ENCODE measurements at places on chromosomes 12 and 14. TPM values are rescaled to one million over a fixed set of nuclear protein-coding genes. Genes with fewer than 3 reads are reported as not detected.

DNA sequence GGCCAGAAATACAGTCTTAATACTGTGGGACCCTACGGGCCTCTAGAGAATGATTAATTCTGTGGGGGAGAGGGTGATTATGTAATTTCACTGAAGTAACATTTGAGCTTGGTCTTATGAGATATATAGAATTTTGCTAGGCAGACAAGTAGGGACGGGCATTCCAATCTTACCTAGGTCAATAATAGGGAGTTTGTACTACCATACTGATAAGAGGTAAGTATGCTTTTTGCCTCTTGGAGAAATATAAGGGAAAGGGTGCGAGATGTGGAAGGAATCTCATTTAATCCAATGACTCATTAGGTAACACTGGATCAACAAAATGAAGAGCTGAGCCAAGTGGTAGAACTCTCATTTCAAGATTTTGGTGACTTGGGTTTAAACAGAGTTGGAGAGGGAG is 5.2 kb downstream of the RAB5B start:
- no peak overlapping the region for H3K4me3 ChIP-seq
- peaks cover 11% of the 10 kb centered on the region for H3K36me3 ChIP-seq
- H3K4me1 ChIP-seq = peaks cover 25% of the 10 kb centered on the region

GRCh38 chr12:38911611-38912010 is 6.2 kb upstream of the CPNE8 start:
- peaks cover 24% of the 10 kb centered on the region for H3K27me3 ChIP-seq
- H3K36me3 ChIP-seq = no peaks in the 10 kb centered on the region
- H3K4me3 ChIP-seq = no peak overlapping the region
- H3K4me1 ChIP-seq = peaks cover 5% of the 10 kb centered on the region

GRCh38 chr14:100816950-100817901 is 8.7 kb upstream of the MEG3 start:
- DNase-seq = no peak
- no peaks in the 10 kb centered on the region for H3K4me1 ChIP-seq
- no peak overlapping the region for H3K4me3 ChIP-seq
- H3K27ac ChIP-seq = no peak overlapping the region
- peaks cover 21% of the 10 kb centered on the region for H3K27me3 ChIP-seq

- peak overlapping the region; percentile 80 for H3K27ac ChIP-seq
- H3K4me3 ChIP-seq = no peak overlapping the region
- peaks cover 53% of the 10 kb centered on the region for H3K36me3 ChIP-seq
- DNase-seq = no peak
- peaks cover 80% of the 10 kb centered on the region for H3K4me1 ChIP-seq
- no peaks in the 10 kb centered on the region for H3K27me3 ChIP-seq
These were observed 65.8 kb downstream of the PPP2R5C start for GRCh38 chr14:101827286-101827685.

- H3K27me3 ChIP-seq = no peaks in the 10 kb centered on the region
- no peaks in the 10 kb centered on the region for H3K36me3 ChIP-seq
- peak; percentile 74 for DNase-seq
- H3K4me1 ChIP-seq = peaks cover 43% of the 10 kb centered on the region
These were observed 647 bp upstream of the TGFB3 start for GRCh38 chr14:75982266-75983018.

DNA sequence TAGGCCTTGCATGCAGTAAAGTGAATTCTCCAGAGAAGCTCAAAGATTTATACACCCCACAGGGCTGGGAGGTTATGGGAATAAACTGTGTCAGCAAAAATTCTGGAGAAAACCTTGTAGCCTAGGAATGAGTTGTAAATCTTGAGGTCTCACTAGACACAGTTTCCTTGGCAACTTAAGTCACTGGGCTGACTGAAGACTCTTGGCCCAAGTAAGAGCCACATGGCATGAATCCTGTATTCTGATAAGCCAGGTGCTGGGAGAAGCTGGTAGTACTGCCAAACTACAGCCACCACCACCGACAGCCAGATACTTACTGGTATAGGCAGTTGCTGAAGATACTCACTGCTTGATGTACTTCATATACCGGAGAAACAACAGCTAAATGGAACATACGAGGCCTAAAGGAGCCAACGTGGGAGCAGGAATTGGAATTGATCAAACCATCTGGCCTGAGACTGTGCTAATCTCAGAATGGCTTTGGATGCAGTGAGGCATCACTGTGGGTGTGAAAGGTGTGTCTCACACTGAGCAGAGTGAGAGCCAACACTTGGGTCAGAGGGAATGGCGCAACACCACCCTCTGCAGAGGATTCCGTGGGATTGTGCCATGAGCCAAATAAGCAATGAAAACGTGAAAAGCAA is 102.8 kb upstream of the TMCC3 start:
- no peaks in the 10 kb centered on the region for H3K27me3 ChIP-seq
- H3K27ac ChIP-seq = no peak overlapping the region
- H3K36me3 ChIP-seq = no peaks in the 10 kb centered on the region
- H3K4me1 ChIP-seq = no peaks in the 10 kb centered on the region

DNA sequence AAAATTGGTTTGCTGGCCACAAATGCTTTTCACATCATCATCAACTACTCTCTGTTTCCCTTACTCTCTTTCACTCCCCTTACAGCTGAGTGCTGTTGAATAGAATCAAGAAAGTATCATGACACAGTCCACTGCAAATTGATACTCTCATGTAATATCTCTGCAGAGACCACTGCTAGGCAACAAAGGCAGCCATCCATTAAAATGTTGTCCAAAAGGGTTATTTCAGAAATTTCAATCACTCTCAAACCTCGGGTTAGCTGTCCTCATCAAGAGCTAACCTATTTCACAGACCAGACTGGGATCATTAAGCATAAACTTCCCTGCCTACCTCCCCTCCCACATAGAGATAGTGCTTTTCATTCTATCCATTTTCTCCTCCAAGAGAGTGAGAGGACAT is 186.7 kb downstream of the PLCZ1 start:
- no peak for DNase-seq
- no peak overlapping the region for H3K27ac ChIP-seq
- no peaks in the 10 kb centered on the region for H3K4me1 ChIP-seq
- no peak overlapping the region for H3K4me3 ChIP-seq
- H3K36me3 ChIP-seq = no peaks in the 10 kb centered on the region
- no peaks in the 10 kb centered on the region for H3K27me3 ChIP-seq

- peaks cover 22% of the 10 kb centered on the region for H3K27me3 ChIP-seq
- H3K27ac ChIP-seq = peak overlapping the region; percentile 79
- H3K4me1 ChIP-seq = peaks cover 24% of the 10 kb centered on the region
- DNase-seq = peak; percentile 59
These were observed 442.6 kb downstream of the DPF3 start for GRCh38 chr14:72451054-72451972.

GRCh38 chr14:37870170-37870569 is 274.7 kb downstream of the TTC6 start:
- H3K36me3 ChIP-seq = no peaks in the 10 kb centered on the region
- H3K27me3 ChIP-seq = peaks cover 11% of the 10 kb centered on the region
- H3K4me1 ChIP-seq = peaks cover 7% of the 10 kb centered on the region
- no peak overlapping the region for H3K27ac ChIP-seq

DNA sequence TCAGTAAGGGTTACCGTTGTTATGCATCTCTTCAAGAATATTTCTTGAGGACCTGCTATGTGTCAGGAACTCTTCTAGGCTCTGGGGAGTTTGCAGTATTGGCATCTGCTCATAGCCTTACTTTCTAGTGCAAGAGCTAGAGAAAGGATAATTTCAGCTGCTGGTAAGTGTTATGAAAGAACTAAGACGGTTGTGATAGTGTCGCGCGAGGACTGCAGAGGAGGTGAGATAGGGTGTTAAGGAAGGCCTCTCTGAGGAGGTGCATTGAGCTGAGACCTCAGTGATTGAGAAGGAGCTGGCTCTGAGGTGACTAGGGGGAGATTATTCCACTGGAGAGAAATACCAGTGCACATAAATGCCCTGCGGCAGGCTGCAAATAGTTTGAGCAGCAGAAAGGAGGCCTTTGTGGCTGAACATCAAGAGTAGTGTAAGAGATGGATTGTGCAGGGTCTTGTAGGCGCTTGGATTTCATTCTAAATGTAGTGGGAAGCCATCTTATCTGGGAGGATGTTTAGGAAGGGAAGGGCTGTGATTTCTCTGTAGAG is 824 bp downstream of the DDX55 start:
- peak overlapping the region; percentile 95 for H3K4me3 ChIP-seq
- peak overlapping the region; percentile 97 for H3K27ac ChIP-seq
- H3K4me1 ChIP-seq = peaks cover 27% of the 10 kb centered on the region
- H3K36me3 ChIP-seq = peaks cover 42% of the 10 kb centered on the region
- no peaks in the 10 kb centered on the region for H3K27me3 ChIP-seq

The CHGA gene
- not detected for total RNA-seq

The MUCL1 gene
- not detected for total RNA-seq

The RAB35 gene
- 54.3 TPM for total RNA-seq

The SCARB1 gene
- total RNA-seq = 43.8 TPM

The MYF5 gene
- total RNA-seq = not detected

Data from activated naive CD8-positive, alpha-beta T cell treated with anti-CD3 and anti-CD28 coated beads for 36 hours (primary cell).